Stimulated activated CD4-positive, alpha-beta T cell treated with anti-CD3 and anti-CD28 coated beads, Interleukin-2, amount 100 ng/mL, for 4 hours (primary cell): ENCODE measurements at places on chromosomes 7 and 10.

DNA sequence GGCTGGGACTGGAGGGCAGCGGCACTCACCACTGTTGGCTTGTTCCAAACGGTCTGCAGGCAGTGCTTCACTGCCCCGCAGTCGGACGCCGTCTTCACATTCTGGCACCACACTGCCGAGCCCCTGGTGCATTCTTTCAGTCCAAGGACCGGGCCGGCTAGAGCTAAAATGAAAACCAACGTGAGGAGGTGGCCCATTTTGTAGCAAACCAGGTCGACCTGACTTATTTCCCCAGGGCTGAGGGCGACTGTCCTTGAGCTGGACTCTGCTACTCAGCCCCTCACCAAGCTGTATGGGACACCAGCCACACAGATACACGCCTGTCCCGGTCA is 16.7 kb downstream of the PSAP start:
- no peak for DNase-seq

- DNase-seq = no peak
Observed at GRCh38 chr10:131019696-131020095, 291.8 kb downstream of the TCERG1L start.

GRCh38 chr7:101951757-101952156 is 134.3 kb downstream of the CUX1 start:
- no peak for DNase-seq

DNA sequence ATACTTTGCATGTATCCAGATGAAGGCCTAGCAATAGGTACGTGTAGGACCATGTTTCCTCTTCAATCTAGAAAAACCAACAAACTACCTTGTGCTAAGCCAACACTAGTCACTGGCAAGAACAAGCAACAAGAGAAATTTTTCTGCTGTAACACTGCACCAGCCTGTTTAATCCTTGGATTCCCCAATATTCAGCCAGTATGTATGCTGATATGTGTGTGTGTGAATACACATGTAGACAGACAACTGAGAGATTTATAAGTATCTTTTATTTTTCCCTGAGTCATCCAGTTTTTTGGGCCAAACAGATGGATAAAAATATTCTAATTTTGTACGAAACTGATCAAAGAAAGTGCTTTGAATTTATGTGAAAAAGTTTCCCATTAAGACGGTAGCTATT is 26.2 kb downstream of the GLI3 start:
- DNase-seq = no peak

DNA sequence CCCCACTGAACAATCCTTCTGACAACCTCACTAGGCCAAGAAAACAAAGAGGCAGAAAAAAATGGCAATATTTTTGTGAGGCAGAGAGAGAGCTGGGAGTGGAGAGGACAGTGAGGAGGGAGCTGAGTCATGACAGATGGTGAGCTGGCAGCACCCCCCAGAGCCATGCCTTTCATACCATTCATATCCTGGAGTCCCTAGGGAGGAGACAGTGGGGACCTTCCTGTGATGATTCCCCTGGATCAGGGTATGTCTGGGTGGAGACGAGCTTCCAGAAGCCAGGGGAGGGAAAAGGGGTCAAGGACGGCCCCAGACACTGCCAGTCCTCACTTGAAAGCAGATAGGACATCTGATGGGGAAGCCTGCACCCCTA is 160.5 kb downstream of the ADAM12 start:
- no peak for DNase-seq

DNA sequence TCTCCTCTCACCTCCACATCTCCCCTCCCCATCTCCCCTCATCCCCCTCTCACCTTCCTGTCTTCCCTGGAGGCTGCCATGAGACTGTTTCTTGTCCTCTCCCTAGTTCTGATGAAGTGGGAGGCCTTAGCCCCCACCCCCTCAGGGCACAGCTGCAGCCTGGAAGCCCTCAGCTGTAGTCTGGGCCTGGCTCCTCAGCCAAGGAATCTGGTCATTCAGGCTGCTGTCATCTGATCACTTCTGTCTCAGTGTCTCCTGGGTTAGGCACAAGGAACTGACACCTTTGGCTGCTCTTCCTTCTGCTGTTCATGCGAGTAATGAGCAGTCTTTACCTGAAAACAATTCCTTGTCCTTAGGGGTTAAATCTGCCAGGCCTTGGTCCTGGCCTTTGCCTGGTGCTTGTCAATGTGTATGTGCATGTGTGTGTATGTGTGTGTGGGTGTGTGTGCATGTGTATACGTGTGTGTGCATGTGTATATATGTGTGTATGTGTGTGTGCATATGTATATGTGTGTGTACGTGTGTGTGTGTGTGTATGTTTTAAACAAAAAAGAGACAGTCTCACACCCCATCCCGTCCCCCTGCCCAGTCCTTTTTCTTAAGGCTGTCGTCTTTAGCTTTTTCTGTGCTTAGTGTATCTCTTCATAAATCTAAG is 153.5 kb upstream of the TMEM72 start:
- DNase-seq = no peak

GRCh38 chr7:57201021-57201894 is 69.0 kb upstream of the ZNF479 start:
- no peak for DNase-seq

DNA sequence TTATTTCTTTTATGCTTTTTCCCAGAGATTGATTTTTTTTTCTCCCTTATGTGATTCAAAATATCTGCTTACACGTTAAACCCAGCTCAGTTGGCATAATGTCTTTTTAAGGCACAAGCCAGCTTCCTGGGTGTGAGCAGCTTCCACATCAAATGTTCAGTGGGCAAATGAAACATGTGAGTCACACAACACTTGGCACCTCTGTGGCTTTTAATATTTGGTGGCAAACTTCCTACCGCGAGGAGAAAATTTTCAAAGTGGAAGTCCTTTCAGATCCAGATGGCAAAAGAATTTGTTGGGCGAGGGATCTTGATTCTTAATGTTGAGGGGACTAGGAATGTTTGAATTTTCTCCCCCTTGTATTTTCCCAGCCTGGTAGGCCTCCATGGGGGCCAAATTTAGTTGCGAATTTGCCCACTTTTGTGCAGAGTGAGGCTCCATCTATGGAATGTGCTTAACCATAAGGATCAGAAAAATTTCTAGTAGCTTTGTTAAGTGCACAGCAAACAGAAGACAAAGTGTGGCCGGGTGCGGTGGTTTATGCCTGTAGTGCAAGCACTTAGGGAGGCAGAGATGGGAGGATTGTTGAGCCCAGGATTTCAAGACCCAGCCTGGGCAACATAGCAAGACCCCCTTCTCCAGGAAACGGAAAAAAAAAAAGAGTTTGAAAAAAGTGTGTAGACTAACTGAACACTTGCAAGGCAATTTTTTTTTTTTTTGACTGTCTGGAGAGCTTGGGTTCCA is 31.0 kb downstream of the CUX1 start:
- DNase-seq = no peak

- no peak for DNase-seq
Observed at GRCh38 chr7:88218836-88219605, 817 bp downstream of the SRI start.

DNA sequence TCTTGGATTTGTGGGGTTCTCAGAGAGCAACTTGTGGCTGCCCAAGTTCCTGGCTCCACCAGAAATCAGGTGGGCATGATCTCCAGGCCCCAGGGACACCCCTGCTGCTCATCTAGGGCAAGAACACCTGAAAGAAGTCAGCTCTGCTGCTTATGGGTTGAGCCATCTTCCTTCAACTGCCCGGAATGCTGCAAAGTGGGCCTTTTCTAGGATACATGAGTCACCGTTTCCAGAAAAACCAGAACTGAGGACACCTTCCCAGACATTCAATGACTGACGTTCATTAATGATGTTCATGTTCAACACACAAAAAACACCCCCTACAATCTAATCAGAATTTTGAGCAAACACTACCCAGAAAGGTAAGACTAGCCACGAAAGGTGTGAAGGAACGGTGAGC is 98.0 kb downstream of the MAD1L1 start:
- DNase-seq = no peak

- DNase-seq = no peak
Observed at GRCh38 chr7:95646350-95646749, 50.0 kb upstream of the PDK4 start.

GRCh38 chr7:108627476-108628051 is 57.9 kb downstream of the DNAJB9 start:
- DNase-seq = no peak

DNA sequence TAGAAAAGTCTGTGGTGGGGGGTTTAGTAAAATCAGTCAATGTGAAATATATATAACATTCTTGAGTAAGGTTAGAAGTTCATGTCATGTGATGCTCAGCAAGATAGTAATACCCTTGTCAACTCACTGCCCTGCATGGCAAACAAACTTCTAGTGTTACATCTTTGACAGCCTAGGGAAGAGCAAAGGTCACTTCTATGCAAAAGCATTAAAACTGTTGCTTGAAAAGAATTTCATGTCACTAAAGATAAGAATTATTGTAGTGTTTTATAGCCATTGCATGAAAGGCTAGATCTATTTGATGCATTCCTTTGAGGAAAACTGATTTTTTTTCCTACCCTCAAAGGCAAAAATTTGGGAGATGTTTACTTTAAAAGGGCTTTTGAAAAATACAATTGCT is 176.0 kb downstream of the SKAP2 start:
- DNase-seq = no peak
